ENCODE measurements at places on chromosomes 3 and 15.

DNA sequence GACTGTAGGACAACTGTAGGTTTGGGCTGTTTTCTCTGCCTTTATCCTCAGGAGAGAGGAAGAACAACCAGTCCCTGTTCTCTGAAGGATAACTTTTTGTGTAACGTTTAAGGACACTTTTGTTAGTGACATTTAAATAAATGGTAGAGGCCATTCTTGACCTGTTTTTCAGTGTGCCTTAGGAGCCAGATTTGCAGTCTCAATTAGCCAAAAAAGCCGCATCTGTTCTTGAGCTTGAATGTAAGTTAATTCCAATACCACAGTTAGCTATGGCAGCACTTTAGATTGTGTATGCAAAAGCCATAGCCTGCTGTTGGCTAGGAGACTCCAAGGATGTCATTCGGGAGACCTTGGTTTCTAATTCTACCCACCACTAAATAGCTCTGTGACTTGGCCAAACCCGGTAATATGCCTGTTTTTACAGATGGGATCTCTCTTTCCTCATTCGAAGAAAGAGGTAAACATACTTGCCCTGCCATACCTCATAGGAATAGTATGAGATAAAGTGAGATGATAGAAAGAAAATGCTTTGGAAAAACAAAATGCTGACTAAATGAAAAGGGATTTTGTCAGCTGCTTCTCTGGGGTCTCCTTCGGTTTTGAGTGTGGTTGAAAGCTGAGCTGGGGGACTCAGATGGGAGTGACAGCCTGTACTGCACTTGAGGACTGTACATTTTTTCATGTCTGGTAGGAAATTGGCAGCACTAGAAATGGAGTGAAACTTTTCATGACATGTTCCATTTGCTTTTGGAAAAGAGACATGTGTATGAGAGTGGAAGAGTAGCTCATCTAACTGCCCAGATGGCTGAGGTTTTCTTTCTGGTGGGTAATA is 57.3 kb upstream of the ROPN1 start:
- DNase-seq: no peak

DNA sequence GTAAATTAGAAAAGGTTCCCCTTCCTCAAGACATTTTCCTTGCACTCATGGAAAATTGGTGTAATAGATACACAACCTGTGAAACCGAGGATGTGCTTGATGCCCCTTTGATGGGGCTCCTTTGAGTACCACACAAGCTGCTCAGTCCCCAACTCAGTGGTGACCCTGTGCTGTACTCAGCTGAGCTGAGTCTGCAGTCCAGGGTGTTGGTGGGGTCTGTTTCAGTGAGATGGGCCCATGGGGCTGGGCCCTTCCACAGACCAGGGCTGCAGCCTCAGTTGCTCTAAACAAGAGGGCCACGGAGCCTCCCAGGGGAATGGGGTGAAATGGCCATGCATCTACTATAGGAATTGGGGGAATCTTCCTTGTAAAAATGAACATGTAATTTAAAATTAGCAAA is 39.3 kb downstream of the KY start:
- no peak for DNase-seq

DNA sequence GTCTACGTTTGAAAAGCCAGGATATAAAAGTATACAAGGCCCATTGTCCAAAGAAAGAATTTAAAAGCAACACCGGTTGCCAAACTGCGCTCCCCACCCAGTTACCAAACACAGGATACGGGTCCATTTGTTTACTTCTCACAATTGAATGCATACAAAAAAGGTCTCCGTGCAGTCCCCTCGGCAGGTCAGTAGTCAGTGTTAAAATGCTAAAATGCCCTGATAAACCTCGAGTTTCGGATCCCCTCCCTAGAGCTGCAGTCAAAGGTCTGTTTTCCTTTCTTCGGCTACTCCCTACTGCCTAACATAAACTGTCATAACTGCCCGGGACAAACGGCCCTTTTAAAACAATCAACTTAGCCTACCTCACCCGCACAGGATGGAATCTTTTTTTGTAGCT is 534.6 kb downstream of the FOXP1 start:
- no peak for DNase-seq

DNA sequence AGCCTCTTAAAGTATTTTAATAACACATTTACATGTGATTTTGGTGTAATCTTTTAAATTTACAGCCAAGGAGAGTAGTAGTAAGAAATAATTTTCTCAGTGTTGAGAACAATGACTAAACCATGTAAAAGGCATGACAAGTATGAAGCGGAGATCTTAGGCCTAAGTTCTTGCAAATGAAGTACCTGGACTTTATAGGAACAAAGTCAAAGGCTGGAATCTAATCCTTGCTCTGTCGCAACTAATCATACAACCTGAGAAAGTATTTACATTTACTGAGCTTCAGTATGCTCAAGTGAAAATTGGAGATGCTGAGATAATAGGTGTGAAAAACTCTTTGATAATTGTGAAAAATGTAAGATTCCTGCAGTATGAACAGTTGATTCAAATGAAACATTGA is 86.4 kb upstream of the VGLL3 start:
- no peak for DNase-seq

DNA sequence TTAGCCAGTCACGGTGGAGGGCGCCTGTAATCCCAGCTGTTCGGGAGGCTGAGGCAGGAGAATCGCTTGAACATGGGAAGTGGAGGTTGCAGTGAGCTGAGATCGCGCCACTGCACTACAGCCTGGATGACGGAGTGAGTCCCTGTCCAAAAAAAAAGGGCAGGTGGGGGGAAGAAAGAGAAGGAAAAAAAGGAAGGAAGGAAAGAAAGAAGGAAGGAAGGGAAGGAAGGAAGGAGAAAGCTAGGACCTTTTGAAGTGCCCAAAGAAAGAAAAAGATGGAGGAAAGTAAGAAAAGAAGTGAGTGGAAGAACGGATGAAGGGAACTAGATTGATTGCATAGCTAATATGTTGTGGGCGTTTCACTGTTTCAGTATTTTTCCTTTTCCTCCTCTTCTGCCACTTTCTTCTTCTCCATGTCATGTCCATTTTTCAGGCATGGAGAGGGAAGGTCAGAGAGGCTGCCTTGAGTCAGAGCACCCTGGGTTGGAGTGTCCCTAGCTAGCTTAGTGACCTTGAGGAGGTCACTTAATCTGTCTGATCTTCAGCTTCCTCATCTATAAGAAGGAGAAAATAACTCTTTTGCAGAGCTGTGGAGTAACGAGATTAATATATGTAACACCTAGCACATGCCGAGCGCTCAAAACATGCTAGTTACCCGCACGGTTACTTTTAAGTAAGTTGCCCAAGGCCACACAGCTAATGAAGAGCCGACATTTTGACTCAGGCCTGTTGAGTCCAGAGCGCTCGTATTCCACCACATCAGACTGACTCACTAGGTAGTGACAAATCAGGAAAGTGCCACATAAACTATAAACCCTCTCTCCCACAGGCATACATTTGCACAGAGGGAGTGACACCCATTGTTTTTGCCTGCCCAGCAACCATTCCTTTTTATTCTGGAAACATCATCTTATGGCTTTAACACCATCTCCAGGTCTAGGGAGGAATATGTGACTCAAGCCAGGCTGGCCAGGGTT is 42.2 kb downstream of the BHLHE40 start:
- no peak for DNase-seq

DNA sequence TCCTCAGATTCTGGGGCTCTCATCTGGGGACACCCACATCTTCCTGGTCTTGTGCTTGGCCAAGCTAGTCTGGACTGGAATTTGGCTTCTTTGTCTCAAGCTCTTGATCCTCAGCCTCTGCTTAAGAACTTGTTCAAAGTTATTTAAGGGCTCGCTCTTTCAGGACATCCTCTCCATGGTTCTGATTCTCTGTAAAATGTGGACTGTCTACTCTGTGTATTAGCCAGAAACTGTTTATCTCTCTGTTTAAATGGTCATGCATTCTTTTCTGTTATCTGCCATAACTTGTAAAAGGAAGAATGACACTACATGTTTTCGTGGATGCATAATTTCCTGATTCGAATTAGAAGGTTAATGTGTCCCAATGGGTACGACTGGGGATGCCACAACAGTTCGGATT is 79.4 kb downstream of the COL6A5 start:
- DNase-seq: no peak

DNA sequence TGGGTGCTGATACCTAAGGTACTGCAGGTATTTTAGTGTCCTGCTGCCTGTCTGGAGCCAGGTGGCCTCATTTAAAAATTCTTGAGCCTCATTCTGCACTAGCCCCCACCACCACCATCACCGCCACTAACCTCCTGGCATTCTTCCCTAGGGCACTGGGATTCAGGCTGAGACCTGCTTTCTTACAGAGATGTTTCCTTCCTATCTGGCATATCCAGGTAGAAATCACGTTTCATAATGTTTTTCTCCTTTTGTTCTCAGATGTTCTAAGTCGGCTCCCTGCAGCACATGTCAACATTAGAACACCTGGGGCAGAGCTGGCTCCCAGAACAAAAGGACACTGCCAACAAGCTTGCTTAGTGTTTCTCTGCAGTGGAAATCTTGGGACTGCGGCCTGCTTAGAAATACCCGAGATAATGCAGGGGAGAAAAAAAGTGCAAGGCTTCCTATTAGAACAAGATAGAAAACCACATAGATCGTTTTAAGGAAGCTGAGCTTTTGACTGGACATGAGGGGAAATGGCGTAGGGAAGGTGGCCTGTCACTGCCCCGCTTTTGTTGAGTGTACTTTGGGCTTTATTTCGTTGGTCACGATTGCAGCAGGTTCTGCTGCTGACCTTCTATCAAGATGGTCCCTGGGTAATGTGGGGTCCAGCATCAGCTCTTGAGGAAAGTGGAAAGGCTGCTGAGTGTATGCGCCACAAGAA is 59.6 kb upstream of the PPARG start:
- no peak for DNase-seq

DNA sequence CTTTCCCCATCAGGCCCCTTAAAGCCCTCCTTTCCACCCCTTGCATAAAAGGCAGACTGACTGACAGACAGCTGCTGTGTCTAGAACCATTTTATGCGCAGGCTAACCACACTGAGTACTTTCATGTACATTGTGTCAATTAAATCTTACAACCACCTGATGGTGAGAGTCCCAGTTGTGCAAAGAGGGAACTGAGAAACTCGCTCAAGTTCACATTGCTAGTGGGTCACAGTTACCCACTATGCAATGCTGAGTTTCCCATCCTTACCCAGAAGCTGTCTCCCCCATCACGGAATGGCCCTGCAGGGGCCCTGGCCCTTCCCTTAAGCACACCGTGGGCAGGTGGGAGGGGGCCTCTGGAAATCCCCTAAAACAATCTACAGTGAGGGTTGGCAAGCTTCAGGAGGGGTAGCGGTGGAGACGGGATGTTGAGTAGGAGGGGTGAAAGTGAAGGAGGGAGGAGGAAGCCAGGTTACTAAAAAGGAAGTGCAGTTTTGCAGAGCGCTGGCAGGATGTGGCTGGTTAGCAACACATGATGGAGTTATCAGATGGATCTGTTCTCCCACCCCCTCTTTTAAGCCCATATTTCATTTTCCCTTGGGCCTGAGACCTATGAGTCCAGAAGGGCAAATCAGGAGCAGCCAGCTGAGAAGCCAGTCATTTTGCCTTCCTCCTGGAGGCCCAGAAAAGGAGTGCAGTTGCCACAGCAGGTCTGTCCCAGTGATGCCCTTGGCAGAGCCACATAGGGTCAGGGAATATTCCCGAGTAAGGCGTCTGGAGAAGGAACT is 30.0 kb downstream of the STARD5 start:
- DNase-seq: no peak

- DNase-seq: no peak
Measured at GRCh38 chr3:32017286-32017685, 35.7 kb downstream of the ZNF860 start.

DNA sequence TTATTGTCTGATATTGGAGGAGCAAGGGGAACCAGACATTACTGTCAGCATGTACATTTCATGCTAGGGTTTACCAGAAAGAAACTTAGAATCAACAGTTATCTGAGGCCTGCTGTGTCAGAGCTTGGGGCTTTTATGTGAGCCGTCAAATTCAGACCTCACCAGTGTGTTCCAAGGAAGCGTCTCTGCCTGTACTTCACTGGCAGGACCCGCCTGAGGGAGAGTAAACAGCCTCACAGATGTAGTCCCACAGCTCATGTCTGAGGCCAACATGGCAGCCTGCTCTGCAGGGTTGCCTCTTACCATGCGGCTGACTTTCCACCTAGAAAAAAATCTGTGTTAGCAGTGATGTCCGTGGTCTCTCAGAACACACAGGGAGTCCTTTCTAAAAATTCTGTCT is 74.3 kb downstream of the GHSR start:
- DNase-seq: no peak

GRCh38 chr3:99639579-99639978 is 1.2 kb downstream of the COL8A1 start:
- DNase-seq: no peak

GRCh38 chr3:59249698-59250361 is 200.0 kb upstream of the CFAP20DC start:
- no peak for DNase-seq

GRCh38 chr15:44188795-44189194 is 6.3 kb downstream of the FRMD5 start:
- DNase-seq: no peak

- no peak for DNase-seq
Measured at GRCh38 chr15:79516155-79516554, 84.0 kb downstream of the MINAR1 start.

- no peak for DNase-seq
Measured at GRCh38 chr3:140753865-140754754, 76.2 kb downstream of the TRIM42 start.

GRCh38 chr3:133381346-133382109 is 18.3 kb upstream of the BFSP2 start:
- DNase-seq: no peak

- DNase-seq: no peak
Measured at GRCh38 chr3:2599471-2599870, 500.8 kb downstream of the CNTN4 start.

GRCh38 chr3:129047553-129047839 is 13.1 kb upstream of the GP9 start:
- no peak for DNase-seq

DNA sequence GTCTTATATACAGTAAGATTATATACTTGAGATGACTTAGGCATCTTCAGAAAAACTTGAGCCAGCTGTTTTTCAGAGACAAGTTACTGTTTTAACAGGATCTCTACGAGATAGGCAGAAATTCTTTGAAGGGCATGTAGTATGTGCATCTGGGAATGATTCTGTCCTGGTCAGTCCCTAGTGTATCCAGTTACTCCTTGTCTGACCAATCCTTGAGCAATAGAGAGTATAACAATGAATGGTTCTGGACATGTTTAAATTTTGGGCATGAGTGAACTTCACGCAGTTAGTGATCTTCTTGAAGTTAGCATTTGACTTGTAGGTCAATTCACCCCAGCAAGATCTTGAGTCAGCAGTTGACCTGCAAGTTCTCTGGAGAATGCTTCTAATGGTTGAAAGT is 24.7 kb upstream of the HHLA2 start:
- no peak for DNase-seq

DNA sequence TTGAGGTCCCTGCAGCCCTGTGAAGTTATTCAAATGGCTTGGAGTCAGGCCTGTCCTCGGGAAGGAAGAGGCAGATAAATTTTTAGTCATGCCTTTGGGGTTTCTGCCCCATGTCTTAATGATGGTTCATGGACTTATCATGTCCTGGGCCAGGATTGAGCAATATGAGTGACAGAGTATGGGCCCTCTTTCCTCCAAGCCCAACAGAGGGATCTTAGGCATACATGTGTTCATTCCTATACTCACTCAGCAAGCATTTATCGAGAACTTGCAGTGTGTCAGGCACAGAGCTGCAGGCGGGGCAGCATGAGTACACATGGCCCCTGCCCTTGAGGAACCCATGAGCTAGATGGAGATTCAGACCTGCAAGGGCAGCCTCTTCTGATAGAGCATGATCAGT is 6.2 kb downstream of the ESYT3 start:
- no peak for DNase-seq

Data from NCI-H1048 (cell line).